ENCODE measurements at places on chromosomes 12 and 14.

DNA sequence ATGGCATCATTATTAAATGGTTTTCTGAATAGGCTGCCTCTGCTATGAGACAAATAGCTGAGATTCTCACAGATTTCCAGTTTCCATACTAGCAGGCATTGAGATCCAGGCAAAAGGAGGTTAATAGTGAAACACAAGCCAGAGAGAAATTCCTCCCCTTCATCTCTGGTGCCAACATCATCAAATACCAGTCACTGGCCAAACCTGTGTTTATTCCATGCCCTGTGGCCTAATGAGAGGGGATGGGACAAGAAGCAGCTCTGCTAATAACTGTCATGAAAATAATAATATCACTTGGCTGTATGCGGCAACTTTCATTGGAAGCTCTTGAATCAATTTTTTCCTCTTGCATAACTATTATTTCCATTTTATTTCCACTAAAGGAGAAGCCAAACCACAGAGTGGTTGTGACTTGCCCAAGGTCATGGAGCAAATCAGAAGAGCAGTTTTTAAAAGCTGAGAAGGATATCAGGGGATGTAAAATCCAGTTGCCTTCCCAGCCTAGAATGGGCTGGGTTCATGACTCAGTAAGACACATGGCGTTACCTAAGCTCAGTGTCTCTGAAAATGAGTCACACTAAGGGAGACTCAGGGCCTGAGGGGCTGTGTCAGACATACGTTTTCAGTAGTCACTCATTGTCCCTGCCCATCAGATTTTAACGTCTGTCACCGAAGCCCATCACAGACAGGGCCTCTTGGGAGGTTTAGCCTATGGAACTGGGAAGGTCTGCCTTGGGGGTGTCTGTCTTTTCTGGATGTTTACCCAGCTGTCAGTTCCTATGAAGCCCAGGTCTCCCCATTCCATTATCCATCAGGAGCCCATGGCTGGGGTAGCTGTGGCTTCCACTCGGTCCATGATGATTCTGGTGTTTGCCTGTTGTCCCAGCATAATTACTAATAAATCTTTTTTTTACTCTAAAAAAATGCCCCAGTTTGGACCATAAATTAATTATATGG lies 208.8 kb upstream of the EEA1 start:
- DNase-seq: no peak

- no peak for DNase-seq
Observed at GRCh38 chr12:58877243-58877743, 43.0 kb downstream of the LRIG3 start.

GRCh38 chr14:49306152-49306751 lies 279.9 kb downstream of the RPS29 start:
- DNase-seq: no peak

DNA sequence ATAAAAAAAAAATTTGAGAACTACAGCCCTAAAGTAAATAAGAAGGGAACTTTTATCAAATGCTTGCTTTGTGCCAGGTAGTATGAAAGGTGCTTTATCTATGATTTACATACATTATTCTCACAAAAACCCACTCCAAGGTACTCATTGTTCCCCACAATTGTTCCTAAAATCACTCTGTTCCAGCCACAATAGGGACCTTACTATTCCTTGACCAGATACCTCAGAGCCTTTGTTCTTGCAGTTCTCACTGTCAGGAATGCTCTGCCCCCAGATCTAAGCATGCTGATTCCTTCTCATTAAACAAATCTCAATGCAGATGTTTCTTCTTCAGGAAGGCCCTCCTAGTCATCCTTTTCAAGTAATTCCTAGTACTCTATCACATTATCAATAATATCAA lies 60.2 kb downstream of the PPP1R12A start:
- DNase-seq: no peak

DNA sequence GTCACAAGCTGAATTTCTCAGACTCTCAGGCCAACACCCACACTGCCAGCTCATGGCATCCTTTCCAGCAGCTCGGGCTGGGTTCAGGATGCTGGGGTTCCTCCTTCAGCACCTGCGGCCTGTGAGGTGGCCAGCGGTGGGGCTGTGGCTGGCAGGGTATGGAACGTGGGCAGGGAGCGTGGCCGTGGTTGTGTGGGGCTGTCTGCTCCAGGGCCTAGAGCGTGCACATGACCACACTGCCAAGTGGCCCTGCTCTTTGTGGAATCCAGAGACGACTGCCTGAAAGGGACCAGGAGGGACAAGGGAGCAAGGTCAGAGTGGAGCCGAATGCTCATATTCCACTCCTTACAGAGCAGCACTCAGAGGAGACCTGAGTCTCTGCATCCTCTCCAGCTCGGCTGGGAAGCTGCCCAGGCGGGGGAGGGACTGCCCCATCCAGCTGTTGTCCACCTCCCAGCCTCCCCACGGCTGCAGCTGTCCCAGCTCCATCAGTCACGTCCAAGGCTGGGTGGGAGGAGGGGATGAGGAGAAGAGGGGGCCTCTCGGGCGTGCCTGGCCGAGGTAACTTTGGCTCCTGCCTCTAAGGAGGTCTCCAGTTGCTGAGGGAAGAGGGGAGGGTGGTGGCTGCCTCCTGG lies 71.3 kb downstream of the TSPAN9 start:
- no peak for DNase-seq

GRCh38 chr12:6555018-6555691 lies 687 bp downstream of the IFFO1 start:
- no peak for DNase-seq

DNA sequence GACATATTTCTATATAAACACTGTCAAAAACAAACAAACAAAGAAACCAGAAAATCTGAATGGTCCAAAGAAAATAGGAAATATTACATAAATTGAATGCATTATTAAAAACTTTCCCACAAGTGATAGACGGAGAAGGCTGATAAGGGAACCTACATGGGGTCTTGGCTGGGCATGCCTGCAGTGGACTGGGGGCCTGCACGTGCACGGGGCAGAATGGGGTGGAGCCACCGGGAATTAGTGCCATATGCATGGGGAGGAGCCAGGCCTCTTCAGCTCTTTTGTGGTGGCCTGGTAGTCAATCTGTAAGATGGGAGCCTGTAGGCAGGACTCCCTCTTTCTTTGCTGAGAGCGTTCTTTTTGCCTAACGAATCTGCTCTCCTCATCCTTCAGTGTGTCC lies 1031.7 kb upstream of the FBXO33 start:
- DNase-seq: no peak

DNA sequence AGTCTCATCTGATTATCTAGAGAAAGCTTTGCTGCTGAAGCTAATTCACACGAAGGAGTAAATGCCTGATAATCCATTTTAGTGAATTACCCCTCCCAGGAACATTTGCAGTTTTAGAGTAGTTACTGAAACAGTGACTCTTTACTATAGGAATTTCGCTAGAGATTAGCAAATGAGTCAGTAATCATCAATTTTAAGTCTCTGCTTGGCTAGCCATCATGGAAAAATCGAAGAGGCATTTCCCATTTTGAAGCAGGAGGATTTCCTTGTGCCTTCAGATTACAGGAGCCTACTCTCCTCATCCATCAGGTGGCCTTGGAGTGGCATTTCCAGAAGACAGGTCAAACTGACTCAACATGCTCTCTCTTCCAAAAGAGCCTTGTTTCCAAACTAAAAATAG lies 154.5 kb downstream of the EGLN3 start:
- no peak for DNase-seq

GRCh38 chr14:99677231-99678140 lies 6.6 kb upstream of the CYP46A1 start:
- DNase-seq: no peak

DNA sequence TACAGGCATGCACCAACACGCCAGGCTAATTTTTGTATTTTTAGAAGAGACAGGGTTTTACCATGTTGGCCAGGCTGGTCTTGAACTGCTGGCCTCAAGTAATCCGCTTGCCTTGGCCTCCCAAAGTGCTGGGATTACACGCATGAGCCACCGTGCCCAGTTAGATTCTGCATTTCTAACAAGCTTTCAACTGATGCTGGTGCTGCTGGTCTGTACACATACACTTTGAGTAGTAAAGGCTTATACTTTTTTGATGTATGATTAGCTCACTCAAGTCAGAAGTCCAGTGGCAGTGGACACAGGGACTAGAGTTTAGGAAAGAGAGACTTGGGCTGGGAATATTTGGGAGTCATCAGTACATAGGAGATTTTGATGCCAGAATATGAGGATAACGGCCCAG lies 2.2 kb upstream of the TBC1D15 start:
- no peak for DNase-seq

DNA sequence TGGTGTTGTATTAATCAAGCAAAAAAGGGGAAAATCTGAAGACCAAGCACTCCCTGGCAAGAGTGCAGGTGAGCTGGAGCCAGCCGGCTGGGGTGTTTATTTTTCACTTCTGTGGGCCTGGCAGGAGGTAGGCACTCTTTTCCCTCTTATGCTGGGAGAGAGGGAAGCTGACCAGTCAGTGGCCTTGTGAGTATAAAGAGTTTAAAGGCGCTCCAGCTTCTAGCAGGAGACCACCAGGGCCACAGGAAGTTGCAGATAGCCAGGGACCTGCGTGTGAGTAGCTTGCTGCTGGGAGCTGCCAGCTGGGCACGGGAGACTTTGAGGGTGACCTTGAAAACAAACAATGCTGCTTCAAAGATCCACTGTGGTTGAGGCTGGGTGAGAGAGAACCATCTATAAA lies 217.4 kb upstream of the PWP1 start:
- DNase-seq: no peak

DNA sequence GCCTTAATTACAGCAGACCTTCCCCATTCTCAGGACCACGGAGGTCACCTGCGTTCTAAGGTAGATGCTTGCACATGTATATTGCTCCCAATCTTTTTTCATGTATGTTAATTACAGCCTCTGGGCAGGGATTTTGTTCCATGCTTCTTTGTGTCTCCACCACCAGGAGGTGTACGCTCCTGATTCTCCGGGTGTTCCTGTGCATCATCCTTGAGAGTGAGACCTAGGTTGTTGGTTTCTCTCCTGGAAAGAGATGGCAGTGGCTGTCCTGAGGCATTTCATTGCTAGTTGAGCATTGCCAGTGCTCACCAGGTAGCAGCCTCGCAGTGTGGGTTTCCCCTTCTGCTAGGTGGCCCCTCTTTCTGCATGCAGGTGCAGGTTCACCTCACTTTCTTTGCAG lies 52.8 kb downstream of the KCNK13 start:
- DNase-seq: no peak

DNA sequence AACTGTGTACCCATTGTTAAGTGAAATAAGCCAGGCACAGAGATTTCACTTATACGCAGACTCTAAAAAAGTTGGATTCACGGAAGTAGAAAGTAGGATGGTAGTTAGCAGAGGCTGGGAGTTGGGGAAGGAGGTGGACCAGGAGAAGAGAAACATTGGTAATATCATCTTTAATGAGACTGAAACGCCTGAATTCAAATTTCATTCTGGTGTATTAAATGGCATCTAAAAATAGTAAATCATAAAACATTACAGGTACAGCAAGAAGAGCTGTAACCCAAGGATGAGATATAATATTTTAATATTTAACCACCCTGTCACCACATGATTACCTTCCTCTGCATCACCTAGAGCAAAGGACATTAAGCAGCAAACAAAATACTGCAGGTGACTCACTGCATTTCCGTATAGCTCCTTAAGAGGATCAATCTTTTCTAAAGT lies 99.4 kb downstream of the EPS8 start:
- no peak for DNase-seq

GRCh38 chr14:104528496-104528895 lies 51.1 kb upstream of the C14orf180 start:
- DNase-seq: no peak

- DNase-seq: no peak
Observed at GRCh38 chr14:101241807-101242278, 319.5 kb upstream of the DIO3 start.

DNA sequence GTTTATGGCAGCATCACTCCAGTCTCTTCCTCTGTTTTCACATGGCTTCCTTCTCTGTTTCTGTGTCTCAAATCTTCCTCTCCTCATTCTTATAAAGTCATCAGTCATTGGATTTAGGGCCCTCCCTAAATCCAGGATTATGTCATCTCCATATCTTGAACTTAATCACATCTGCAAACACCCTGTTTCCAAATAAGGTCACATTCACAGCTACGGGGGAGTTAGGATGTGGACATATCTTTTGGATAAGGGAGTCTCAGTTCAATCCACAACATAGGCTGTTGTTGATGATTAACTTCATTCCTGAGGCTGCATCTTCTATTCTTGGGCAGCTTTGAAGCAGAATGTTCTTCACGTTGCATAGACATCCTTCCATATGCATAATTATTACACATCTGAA lies 40.3 kb upstream of the NTF3 start:
- no peak for DNase-seq

DNA sequence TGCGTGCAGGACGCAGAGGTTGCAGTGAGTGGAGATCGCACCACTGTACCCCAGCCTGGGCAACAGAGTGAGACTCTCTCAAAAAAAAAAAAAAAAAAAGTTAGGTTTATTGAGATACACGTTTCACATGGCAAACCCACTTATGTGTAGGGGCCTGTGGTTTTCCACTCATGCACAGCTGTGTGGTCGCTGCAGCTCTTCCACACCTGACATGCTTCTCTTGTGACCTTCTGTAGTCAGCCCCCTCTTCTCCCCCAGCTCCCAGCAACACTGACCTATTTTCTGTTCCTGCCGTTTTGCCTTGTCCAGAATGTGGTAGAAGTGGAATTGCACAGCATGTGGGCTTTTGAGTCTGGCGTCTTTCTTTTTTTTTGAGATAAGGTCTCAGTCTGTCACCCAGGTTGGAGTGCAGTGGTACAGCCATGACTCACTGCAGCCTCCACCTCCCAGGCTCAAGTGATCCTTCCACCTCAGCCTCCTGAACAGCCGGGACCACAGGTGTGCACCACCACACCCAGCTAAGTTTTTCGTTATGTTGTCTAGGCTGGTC lies 8.4 kb downstream of the MTA1 start:
- no peak for DNase-seq

- no peak for DNase-seq
Observed at GRCh38 chr12:114185036-114185435, 218.9 kb upstream of the RBM19 start.

DNA sequence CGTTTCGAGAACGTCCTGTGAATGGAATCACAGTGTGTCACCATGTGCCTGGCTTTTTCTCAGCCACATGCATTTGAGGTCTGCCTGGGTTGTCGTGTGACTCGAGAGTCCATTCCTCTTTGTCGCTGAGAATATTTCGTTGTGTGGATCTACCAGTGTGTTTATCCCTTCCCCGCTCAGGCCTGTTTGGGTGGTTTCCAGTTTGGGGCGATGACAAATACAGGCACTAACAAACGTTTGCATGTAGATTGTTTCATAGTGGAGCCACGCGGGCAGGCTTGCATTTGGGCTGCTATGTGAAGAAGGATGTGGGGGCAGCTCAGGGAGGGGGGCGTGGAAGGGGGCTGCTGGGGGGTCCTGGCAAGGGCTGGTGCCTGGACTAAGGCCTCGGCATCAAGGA lies 14.1 kb downstream of the RIN3 start:
- DNase-seq: no peak

GRCh38 chr12:5856692-5857091 lies 88.4 kb downstream of the ANO2 start:
- no peak for DNase-seq

GRCh38 chr12:19183121-19183838 lies 53.7 kb downstream of the PLEKHA5 start:
- DNase-seq: no peak

DNA sequence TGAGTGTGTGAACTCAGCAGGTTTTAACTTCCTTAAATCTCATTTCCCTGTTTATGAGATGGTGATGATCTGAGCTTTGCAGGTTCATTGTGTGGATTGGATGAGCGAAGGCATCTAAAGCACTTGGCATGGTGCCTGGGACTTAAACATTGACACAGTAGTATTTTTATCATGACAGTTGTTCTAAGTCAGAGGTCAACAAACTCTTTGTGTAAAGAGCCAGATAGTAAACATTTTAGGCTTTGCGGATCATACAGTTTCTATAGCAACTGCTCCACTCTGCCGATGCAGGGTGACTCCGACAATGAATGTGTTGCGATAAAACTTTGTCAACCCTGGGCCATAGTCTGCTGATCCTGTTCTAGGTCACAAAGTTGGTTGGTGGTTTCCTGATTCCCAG lies 25.2 kb downstream of the SLC24A4 start:
- DNase-seq: no peak

All from activated CD8-positive, alpha-beta memory T cell treated with anti-CD3 and anti-CD28 coated beads for 4 hours (primary cell).